ENCODE measurements at places on chromosomes 6 and 20.

DNA sequence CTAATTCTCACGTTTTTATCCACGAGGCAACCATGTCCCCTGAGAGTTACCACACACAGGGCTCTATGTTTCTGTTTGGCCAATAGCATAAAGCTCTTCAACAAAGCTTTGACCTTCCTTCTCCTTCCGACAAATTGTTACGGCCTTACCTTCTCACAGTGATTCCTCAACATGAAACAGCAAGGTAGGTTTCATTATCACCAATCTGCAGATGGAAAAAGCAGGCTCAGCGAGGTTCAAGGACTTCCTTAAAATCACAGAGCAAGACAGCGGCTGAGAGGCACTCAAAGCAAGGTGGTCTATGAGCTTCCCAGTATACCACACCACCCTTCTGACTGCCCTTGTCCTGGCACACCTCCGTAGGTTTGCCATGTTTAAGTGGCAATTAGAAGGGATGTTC is 360.0 kb downstream of the CD83 start:
- no peak overlapping the region for H3K4me3 ChIP-seq
- no peak overlapping the region for H3K27ac ChIP-seq
- peaks cover 2% of the 10 kb centered on the region for H3K36me3 ChIP-seq
- DNase-seq, result no peak

DNA sequence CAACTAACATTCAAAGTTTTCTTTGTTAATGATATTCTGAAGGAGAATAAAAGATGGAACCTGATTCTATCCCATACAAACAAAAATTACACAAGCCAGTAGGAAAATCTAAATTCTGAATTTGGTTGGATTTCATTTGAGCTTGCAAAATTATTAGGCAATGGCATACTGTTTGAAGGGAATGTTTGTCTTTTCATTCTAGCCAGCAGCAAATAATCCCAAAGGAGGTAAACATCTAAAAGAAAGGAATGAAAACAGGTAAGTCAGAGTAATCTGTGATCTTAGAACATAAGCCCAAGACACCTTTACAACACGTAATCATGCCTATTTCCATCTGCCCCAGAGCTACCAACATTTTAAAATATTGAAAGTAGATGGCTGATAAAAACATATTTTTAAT is 482.1 kb upstream of the CITED2 start:
- no peaks in the 10 kb centered on the region for H3K36me3 ChIP-seq
- H3K27me3 ChIP-seq, result no peaks in the 10 kb centered on the region
- no peak overlapping the region for H3K27ac ChIP-seq
- H3K4me3 ChIP-seq, result no peak overlapping the region
- no peak for DNase-seq

DNA sequence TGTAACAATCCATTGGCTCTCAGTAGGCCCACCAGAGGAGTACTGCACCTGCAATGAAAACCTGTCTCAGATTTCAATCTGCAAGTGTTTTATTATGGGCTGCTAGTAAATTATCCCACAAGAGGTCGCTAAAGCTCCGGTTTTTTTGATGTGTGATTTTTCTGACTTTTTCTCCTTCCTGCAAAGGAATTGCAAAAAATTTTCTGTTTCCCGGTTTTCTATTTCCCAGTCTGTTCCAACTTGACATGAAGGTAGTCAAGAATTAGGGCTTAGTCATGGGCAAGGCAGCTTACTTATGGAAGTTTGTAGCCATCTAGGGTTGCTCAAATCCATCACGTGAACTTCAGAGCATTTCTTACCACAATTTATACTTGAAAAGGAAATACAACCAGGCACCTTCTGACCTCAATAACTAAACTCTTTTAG is 38.5 kb upstream of the AHI1 start:
- H3K4me1 ChIP-seq, result peaks cover 8% of the 10 kb centered on the region
- no peaks in the 10 kb centered on the region for H3K27me3 ChIP-seq
- no peaks in the 10 kb centered on the region for H3K36me3 ChIP-seq

DNA sequence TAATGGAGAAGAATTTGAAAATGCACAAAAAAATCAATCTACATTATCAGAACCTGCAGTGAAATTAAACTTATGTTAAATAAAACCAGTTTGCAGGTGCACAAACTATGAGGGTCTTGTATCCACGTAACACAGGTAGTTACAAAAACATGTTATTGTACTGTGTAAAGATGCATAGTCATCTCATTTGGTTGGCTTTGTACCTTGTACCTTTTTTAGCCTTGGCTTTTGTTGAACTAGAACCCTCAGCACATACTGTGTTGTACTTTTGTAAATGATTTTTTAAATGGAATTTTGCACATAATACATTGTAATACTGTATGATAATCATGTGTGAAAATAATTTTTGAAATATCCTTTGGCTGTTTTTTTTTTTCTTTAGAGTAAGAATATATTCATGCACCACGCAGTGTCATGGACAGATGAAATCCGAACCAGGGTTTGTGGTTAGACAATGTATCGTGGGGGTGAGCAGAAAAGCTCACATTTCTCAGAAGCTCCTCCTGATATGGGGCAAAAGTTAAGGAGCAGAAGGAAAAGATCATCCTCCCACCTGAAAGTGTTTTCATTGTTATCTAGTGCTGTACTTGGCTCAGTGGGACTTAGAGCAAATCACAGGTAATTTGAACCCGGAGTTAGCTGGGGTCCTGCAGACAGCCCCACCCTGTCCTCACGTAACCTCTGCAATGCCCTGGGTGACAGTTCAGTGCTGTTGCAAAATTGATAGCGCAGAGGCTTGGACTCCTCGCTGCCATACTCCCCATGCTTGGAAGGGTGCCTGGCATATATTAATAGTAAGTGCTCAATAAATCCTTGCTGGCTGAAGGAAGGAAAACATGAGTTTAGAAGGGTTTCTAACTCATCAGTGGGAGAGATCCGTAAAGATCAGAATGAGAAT is 14.8 kb upstream of the NAA20 start:
- peaks cover 45% of the 10 kb centered on the region for H3K4me1 ChIP-seq
- peaks cover 27% of the 10 kb centered on the region for H3K36me3 ChIP-seq
- H3K4me3 ChIP-seq, result peak overlapping the region; percentile 44
- peak overlapping the region; percentile 24 for H3K27ac ChIP-seq

- H3K27ac ChIP-seq, result no peak overlapping the region
- H3K4me1 ChIP-seq, result no peaks in the 10 kb centered on the region
- no peak overlapping the region for H3K4me3 ChIP-seq
- H3K27me3 ChIP-seq, result no peaks in the 10 kb centered on the region
- no peaks in the 10 kb centered on the region for H3K36me3 ChIP-seq
- DNase-seq, result no peak
These were observed 257.6 kb upstream of the THEMIS start for GRCh38 chr6:128158496-128158895.

DNA sequence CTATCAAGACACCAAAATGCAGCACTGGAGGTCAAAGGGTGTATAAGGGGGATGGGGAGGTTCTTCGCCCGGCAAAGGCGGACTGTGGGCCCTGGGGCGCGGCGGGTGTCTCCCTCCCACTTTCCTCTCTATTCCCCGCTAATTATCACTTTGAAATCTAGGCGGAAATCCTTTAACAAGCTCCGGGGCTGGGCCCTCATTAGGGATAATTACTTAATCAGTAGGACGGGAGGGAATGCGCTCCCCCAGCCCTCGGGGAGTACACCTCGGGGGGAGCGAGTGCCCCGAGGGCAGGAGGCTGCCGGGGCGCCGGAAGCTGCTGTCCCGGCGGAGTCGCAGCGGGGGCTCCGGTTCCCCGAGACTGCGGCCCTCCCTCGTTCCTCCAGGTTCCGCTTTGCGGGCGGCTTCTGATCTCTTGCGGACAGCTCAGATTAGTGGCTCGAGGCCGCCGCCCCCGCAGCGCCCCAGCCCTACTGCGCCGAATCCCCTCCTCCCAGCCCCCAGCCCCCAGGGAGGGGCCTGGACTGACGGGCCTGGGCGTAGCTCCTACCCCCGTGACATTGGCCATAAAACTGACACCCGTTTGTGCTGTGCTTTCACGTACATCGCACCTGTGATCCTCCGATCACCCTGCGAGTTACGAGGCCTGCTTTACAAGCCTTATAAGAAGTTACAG is 14.7 kb downstream of the MUCL3 start:
- H3K36me3 ChIP-seq, result no peaks in the 10 kb centered on the region
- DNase-seq, result no peak
- peak overlapping the region; percentile 85 for H3K4me3 ChIP-seq
- H3K27ac ChIP-seq, result no peak overlapping the region
- H3K4me1 ChIP-seq, result peaks cover 10% of the 10 kb centered on the region
- peaks cover 71% of the 10 kb centered on the region for H3K27me3 ChIP-seq

DNA sequence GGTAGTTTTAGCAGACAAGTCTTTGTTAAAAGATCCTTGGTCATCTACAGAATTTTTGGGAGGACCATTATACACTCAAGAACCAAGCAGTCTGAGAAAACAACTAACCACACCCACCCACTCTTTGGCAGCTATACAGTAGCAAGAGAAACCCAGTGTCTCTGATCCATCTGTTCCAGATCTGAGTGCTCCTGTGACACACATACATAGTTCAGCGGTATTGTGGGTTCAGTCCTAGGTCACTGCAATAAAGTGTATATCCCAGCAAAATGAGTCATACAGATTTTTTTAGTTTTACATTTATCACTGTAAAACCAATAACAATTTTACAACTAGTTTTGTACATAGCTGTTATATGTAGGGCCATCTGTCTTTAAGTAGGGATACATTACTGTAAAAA is 47.4 kb upstream of the PAK5 start:
- H3K27me3 ChIP-seq, result peaks cover 2% of the 10 kb centered on the region
- H3K4me1 ChIP-seq, result no peaks in the 10 kb centered on the region
- no peak overlapping the region for H3K4me3 ChIP-seq
- no peak overlapping the region for H3K27ac ChIP-seq

- H3K27ac ChIP-seq, result peak overlapping the region; percentile 54
- H3K36me3 ChIP-seq, result no peaks in the 10 kb centered on the region
- H3K4me3 ChIP-seq, result no peak overlapping the region
- no peak for DNase-seq
These were observed 12.3 kb upstream of the DSP start for GRCh38 chr6:7529141-7529540.

DNA sequence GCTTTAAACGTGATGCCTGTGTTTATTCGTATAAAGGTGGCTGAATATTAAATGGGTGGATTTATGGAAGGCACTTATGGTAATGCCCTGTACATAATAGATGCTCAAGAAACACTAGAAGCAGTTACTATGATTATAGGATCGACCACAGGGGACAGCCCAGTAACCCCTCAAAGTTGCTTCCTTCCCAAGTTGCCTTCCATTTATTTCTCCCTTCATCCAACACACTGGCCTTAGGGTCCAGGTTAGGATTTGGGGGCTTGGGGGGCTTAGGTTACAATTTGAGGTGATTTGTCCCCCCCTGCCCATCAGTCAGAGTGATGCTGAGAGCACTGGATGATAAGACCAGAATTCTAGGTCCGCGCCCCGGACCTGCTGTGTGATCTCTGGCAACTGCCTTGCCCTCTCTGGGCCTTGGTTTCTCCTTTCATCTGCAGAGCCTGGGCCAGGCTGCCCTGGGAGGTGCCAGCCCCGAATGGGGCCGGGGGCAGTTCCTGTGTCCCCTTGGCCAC is 101.5 kb downstream of the CEBPB start:
- no peaks in the 10 kb centered on the region for H3K36me3 ChIP-seq
- H3K4me1 ChIP-seq, result peaks cover 9% of the 10 kb centered on the region
- H3K27ac ChIP-seq, result no peak overlapping the region
- H3K27me3 ChIP-seq, result no peaks in the 10 kb centered on the region
- DNase-seq, result no peak

GRCh38 chr6:41594326-41594725 is 43.9 kb upstream of the MDFI start:
- no peaks in the 10 kb centered on the region for H3K27me3 ChIP-seq
- H3K27ac ChIP-seq, result no peak overlapping the region
- DNase-seq, result no peak
- peaks cover 39% of the 10 kb centered on the region for H3K4me1 ChIP-seq
- no peak overlapping the region for H3K4me3 ChIP-seq

Data from type B pancreatic cell (in vitro differentiated cells).